ENCODE measurements at places on chromosomes 5 and 9.

DNA sequence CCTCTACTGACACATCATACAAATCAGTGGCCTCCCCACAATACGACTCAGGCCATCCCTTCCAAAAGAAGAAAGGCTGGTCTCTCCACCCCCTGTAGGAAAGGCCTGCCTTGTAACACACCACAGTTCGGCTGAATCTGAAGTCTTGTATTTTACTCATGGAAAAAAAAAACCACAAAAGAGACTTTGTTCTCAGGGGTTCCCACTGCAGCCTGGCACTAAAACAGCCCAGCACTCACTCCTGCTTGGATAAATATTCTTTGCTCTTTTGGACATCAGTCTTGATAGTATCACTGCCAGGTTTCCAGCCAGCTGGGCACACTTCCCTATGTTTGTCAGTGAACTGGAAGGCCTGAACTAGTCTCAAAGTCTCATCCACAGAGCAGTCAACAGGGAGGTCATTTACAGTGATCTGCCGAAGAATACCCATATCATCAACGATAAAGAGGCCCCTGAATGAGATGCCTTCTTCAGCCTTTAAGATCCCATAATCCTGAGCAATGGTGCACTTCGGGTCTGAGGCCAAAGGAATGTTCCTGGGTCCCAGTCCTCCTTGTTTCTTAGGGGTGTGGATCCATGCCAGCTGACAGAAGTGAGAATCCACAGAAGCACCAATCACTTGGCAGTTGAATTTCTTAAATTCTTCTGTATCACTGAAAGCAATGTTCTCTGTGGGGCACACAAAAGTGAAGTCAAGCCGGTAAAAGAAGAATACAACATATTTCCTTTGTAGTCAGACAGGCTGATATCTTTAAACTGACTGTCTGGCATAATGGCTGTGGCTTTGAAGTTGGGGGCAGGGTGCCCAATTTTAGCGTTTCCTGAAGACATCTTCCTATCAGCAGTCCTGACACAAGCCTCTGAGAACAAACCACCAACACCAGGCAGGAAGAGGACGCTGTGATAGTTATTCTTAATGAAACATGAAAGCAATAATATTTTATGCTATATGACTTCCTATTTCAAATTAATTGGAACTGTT is 198.1 kb downstream of the LURAP1L start:
- no peak for DNase-seq

DNA sequence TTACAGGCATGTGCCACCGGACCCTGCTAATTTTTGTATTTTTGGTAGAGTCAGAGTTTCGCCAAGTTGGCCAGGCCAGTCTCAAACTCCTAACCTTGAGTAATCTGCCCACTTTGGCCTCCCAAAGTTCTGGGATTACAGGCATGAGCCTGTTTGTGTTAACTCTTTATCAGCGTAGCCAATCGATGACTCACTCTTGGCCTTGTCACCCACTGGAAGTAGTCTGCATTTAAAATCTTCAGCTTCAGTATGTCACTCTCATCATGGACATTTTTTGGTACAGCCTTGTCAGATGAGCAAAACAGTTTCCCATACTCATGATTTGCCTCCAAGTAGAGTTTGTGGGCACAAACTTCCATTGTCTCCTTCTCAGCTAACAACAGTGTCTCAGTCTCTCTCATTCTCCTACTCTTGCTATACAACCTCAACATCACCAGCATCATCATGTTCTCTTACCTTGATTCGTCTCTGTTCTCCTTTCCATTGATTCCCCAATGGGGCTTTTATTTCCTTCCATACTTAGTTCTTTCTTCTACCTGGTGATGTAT is 22.5 kb downstream of the MUSK start:
- no peak for DNase-seq

GRCh38 chr5:42351956-42352355 is 71.3 kb upstream of the GHR start:
- DNase-seq: no peak

GRCh38 chr5:116576053-116576713 is 1.6 kb upstream of the SEMA6A start:
- DNase-seq: peak; percentile 36

GRCh38 chr5:143196601-143197259 is 206.8 kb downstream of the NR3C1 start:
- DNase-seq: no peak

DNA sequence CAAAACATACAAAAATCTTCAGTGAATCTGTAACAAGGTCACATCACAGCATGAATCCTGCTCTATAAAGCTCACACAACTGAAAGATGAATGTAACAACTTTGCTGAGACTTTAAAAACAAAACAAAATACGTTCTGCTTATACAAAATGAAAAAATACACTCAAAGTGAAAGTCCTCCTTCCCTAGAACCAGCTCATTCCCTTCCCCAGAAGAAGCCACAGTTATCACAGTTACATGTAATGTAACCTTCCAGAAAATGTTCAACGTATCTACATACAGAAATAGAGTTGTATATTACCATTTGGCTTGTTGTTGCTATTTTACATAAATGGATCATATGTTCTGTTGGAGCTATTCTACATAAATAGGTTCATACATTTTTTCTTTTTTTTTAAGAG is 2.6 kb downstream of the AUH start:
- DNase-seq: no peak

GRCh38 chr9:18189871-18190670 is 283.9 kb upstream of the ADAMTSL1 start:
- DNase-seq: no peak

DNA sequence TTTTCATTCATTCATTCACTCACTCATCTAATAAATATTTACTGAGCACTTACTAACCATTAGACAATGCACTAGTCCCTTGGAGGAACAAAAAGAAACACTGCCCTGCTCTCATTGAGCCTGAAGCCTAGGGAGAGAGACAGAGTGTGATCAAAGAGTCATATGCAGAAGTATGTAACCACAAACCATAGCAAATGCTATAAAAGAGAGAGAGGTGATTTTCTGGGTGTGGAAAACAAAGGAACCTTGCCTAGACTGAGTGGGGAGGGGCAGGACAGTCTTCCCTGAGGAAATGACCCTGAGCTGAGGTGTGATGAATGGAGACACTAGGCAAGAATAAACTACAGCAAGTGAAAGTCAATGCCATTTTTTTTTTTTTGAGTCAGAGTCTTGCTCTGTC is 10.8 kb upstream of the ADRA1B start:
- DNase-seq: no peak

DNA sequence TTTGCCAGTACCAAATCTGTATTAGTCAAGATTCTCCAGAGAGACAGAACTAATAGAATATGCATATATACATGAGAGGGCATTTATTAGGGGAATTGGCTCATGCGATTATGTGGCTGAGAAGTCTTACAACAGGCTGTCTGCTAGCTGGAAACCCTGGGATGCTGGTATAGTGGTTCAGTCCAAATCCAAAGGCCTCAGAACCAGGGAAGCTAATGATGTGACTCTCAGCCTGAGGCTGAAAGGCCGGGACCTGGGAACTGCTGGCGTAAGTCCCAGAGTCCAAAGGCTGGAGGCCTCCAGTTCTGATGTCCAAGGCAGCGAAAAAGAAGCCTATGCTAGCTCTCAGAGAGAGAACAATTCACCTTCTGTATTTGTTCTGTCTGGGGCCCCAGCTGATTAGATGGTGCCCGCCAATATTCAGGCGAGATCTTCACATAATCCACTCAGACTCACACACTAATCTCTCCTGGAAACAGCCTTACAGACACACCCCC is 84.1 kb downstream of the KIAA1958 start:
- no peak for DNase-seq

DNA sequence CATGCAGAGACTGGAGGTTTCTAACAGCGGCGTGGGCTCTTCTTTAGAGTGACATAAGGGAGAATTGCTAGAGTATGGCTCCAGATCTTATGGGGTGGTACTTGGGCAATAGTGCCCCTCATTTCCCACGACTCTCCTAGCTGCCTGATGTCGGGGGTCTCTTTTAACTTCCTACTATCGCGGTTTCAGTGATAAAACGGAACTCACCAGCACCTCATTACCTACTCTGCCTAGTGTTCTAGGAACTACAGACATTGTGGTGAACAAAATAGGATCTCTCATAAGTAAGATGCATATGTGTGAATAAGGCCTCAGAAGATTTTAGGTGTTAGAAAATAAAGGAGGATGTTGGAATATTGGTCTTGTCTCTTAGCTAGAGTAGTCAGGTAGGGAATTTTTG is 1.1 kb downstream of the ICE1 start:
- no peak for DNase-seq

DNA sequence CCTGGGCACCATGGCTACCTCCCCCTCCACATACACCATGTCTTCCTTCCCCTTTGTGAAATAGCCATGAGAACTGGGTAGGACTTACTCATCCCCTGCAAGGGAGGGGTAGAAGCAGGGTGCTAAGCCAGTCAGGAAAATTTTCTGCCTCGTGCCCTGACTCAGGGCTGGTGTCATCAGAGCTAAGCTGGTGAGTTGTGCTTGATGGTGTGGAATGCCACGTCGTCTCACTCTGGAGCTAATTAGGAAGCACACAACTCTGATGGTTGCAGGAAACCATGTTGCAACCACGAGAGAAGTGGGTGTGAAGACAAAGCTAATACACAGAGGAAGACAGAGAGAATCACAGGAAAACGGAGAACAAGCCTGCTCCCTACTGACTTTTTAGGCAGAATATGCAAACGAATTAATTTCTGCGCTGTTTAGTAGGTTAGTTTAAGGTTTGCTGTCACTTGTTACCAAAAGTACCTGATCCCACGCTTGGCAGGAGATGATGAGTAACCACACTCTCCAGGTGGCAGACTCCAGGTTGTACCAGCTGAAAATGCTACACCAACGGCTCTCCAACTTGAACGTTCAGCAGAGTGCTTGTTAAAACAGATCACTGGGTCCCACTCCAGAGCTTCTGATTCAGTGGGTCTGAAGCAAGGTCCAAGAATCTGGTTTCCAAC is 54.5 kb downstream of the STK10 start:
- no peak for DNase-seq
